ENCODE measurements at places on chromosomes 4 and X.

DNA sequence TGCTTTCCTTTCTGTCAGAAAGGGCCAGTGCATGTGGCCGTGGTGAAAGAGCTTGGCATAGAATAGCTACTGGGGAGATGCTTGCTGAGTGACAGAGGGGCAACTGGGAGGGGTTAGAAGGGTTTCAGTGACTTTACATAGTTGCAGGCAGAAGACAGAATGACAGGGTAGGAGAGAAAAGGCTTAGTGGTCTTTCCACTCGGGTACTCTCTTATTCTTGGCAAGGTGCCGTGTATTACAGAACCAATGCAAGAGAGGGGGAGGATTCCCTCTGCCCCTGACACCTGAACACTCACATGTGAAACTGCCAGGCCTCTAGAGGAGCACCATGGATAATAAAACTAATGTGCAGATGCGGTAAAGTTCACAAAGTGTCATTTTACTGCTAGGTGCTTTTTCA, 228.2 kb downstream of the MGST2 start:
- no peak for DNase-seq

GRCh38 chr4:21827575-21827974, 121.0 kb downstream of the KCNIP4 start:
- DNase-seq: peak; percentile 1

DNA sequence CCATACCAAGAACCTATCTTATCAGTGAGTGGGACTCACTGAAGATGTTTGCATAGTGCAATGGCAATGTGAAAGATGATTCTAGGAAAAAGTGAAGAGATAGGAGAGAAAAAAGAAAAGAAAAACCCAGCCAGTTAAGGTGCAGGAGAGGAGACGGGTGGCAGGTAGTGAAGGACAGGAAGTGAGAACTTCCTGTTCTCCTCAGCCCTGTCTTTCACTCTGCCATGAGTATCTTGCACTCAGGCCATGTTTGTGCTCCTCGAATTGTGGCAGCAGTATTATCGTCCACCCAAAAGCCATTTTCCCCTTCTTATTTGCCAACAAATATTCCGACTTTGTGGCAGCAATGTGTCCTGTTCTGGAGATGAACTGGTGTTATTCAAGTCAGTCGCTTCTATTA, 8.6 kb upstream of the ENPEP start:
- no peak for DNase-seq

- DNase-seq: no peak
Observed at GRCh38 chr4:2251073-2251794, 9.3 kb upstream of the HAUS3 start.

DNA sequence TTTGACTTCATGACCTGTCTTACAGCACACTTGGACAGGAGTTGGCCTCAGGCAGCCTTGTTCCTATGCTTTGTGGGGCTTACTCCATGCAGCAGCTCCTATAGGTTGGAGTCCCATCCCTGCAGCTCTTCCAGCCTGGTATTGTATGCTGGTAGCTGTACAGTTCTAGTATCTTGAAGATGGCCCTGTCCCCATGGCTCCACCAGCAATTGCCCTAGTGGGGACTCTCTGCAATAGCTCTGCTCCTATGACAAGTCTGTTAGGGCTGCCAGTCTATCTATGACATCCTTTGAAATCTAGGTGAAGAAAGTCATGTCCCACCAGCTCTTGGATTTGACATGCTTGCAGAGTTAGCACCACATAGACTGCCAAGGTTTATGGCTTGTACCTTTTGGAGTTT, 252.6 kb downstream of the ANTXR2 start:
- DNase-seq: no peak

GRCh38 chr4:155197757-155198156, 10.7 kb upstream of the NPY2R start:
- no peak for DNase-seq

- DNase-seq: no peak
Observed at GRCh38 chrX:123424546-123424945, 240.5 kb downstream of the GRIA3 start.

DNA sequence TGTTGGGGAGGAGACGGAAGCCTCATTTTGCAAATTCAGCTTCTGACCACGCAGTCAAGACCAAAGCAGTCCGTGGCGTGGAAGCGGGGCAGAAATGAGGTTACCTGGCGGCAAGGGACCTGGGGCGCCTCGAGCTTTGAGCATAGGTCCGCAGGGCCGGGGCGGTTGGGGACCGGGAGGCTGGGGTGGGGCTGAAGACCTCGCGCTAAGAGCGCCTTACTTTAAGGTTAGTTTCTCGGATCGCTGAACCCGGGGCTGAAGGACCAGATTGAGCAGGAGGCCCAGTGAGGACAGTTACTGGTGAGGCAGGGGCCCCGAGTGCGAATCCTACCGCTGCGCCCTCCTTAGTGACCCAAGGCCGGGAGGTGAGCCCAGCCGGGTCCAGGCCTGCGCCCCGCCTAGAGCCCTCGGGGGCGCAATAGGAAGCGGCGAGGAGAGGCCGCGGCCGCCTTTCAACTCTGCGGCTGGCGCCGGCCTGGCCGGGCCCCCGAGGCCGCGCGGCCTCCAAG, 7.5 kb downstream of the MSX1 start:
- DNase-seq: no peak

DNA sequence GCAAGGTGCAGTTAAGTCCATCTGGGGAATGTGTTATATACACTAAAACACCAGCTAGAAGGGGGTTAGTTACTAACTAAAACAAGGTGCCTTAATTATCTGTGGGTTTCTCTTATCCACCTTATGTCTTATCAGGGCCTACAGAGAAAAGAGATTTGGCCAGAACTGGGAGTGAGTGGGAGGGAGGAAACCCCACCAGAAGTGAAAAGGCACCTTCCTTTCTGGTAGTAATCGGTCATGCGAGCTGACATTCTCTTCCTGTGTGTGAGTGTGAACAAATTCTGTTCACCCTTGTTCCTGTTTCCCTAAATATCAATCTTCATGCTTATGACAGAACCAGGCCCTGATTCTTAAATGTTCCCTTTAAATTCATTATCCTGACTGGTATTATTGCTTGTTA, 43.5 kb downstream of the SRPX2 start:
- no peak for DNase-seq

DNA sequence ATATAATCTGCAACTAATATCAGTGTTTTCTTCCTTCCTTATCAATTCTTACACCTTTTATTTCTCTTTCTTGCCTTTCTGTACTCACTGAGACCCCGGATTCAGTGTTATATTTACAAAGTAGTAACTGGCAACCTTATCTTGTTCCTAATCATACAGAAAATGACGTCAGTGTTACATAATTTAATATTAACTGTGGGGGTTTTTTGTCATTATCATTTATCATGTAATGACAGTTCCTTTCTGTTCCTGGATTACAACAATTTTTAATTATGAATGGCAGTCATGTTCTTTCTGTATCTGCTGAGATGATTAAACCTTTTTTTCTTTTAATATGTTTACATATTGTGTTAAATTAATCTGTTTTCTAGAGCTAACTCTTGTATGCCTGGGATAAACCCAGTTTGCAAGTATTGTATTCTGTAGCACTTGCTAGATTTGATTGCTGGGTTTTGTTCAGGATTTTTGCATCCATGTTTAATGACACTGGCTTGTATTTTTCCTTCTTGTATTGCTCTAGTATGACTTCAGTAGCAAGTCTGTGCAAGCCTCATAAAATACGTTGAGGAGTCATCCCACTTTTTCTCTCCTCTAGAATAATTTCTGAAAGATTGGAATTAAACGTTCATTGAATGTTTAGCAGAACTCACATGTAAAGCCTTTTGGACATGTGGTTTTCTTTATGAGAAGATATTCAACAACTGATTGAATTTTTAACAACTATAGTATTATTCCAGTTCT, 10.4 kb upstream of the HSPA4L start:
- no peak for DNase-seq

GRCh38 chr4:182286035-182286434, 42.8 kb downstream of the TENM3 start:
- DNase-seq: no peak

DNA sequence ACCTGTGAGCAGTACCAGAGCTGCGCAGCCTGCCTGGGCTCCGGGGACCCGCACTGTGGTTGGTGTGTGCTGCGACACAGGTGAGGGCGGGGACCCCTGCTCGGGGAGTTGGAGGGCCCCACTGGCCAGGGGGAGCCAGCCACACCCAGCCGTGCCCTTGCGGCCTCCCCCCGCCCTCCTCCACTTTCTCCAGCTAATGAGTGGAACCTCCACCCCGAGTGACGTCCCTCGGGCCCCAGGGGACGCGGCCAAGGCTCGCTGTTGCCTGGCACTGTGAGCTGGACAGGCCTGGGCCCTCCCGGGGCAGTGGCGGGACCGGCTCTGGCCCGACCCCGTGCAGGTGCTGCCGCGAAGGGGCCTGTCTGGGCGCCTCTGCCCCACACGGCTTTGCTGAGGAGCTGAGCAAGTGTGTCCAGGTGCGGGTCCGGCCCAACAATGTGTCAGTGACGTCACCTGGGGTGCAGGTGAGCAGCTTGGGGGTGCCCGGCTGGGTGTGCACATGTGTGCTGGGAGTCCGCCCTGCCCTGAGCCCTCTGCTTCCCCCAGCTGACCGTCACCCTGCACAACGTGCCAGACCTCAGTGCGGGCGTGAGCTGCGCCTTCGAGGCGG, 5.6 kb downstream of the PLXNA3 start:
- no peak for DNase-seq

- no peak for DNase-seq
Observed at GRCh38 chr4:38672397-38673129, 8.6 kb downstream of the KLF3 start.

DNA sequence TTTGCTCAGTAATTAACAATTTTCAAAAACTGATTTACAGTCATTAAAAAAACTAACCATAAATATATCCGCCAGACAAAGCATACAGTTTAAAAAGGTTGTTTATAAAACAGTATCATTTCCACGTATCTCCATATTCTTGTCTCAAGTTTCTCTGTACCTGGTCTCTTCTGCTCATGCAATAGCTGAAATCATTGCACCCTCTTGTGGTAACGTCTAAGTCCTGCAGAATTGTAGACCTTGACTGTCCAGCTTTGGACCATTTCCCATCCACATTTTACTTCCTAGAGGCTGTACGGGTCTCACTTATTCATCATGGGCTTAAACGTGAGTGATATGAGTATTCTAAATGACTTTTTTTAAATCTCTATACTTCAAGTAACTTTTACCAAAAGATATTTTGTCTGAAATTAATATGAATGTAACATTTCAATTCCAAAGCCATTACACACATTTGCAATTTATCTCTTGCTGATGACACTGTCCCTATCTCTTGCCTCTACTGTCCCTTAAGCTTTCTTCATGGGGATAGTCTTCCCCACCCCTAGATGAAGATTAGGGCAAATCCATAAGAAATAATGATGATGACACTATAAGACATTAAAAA, 118.5 kb downstream of the BTC start:
- peak; percentile 73 for DNase-seq

GRCh38 chr4:182448281-182449151, 205.3 kb downstream of the TENM3 start:
- peak; percentile 76 for DNase-seq

DNA sequence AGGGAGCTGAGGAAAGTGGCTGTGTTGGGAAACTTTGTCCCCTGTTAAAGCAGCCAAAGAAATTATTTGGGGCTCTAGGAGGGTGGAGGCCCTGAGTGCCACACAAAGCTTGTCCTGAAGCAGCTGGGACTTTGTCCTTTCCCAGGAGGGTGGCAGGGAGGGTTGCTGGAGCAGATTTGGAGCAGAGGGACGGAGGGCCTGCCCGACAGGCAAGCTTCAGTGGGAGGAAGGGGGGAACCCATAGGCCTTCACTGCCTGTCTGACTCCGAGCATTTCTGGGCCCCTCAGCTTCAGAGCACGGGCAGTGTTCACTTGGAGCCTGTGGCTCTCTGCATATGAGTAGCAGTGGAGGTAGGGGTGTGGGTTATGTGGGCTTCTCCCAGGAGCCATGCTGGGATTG, 7.2 kb upstream of the CNGA2 start:
- DNase-seq: no peak

- no peak for DNase-seq
Observed at GRCh38 chr4:53489279-53489889, 101.9 kb downstream of the LNX1 start.

DNA sequence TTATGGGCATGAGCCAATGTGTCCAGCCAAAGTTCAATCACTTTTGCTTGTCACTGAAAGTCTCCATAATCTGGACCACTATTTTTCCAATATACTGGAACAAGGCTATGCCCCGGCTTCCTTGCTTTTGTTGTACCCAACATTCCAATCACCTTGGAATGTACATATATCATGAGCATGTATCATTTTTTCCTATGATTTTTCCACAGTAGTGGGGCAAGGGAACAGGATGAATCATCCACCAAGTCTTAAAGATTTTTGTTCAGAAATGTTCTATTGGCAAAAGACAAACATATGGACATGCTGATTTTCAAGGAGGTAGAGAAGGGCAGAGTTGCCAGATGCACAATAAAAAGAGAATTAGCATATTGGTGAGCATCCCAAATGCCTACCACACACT, 548.1 kb upstream of the INTU start:
- DNase-seq: peak; percentile 12

DNA sequence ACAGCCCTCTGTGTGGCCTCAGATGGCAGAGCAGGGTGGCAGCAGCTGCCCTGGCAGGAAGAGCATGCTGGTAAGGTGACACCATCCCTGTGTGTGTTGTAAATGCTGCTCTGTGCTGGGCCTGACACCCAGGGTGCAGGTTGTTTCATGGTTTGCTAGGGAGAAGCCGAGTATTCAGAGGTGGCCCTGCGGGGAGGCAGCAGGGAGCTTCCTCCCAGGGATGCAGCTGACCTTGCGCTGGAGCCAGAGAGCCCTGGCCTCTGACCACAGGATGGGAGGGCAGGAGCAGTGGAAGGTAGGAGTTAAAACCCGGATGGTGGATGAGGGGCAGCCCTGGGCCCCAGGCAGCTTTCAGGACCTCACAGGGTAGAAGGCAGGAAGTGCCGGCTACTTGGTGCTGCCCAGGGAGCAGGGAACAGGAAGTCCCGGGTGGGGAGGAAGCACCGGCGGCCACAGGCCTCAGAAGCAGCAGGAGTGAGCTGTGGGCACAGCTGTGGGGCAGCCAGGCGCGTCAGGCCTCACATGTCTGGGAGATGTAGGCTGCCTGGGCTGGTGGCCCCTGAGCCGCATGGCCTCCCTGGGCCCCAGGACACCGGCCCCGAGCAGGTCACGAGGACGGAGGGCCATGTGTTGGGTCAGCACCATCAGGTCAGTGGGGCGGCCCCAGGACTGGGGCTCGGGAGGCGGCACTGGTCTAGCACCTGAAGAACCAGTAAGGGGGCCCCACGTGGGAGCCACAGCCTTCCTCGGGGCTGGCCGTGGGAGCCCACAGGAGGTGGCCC, 19.1 kb downstream of the SH3BP2 start:
- no peak for DNase-seq

DNA sequence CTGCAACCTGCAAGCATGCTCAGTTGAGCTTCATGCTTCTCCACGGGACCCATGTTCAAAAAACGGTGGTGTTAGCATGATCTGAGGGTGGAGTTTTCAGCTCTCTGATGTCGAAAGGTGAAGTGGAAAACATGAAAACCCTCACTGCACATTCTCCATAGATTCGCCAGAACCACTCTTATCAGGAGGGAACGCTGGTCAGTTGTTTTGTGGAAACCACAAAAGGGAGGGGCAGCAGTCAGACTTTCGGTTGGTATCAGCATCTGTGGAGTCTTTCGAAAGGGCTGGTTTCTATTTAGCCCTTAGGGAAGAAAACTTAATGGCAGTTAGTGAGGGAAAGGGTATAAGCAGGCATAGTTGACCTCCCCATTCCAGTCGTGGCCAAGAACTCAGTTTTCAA, 12.6 kb downstream of the PPA2 start:
- DNase-seq: no peak
